ENCODE measurements at places on chromosomes 1 and 21.

GRCh38 chr21:15060543-15061175, 4.1 kb downstream of the NRIP1 start:
- DNase-seq = no peak

DNA sequence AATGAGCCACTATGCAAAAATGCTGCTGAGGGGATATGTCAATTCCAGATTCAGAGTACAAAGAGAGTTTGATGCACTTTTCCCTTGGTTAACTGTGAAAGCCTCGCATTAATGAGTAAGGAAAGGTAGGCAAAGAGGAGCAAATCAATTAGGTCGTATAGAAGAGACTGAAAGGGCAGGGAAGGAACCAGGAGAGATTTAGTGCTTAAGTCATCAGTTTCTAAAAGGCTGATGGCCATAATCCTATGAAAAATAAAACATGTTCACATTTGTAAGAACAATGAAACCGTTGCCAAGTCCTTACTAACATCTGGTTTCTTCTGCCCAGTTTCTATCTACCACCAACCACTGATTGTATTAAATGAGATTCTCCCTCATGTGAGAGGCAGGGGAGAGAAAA, 118.4 kb upstream of the PALMD start:
- no peak for DNase-seq

DNA sequence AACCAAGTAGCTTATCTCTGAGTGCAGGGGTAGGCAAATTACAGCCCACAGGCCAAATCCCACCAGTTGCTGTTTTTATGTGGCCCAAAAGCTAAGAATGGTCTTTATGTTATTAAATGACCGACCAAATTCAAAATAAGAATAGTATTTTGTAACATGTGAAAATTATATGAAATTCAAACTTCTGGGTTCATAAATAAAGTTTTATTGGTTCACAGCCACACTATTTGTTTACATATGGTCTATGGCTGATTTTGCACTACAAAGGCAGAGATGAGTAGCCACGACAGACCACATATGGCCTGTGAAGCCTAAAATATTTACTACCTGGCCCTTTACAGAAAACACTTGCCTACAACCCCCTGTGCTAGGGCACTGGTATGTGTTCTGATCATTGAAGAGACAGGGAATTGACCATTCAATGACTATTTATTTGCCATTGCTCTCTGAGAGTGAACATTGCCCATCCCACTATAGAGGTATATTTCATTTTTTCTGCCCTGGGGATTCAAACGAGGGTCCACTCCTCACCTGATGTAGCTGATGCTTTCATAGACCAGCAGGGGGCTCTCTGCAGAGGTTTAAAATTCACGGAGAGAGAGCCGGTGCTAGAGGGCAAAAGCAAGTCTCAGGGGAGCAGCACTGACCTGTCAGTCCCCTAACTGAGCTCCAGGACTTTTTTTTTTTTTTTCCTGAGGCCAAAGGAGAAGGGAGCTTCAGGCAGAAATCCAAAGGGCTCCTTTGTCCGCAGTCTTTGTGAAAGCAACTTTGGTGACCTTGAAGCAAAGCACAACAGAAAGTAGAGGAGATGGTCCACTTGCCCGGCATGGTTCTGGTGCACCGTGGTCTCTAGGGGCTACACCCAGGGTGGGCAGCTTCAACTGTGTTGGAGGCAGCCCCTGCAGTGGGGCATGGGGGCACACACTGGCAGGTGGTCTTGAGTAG, 7.3 kb upstream of the GNL2 start:
- peak; percentile 11 for DNase-seq

DNA sequence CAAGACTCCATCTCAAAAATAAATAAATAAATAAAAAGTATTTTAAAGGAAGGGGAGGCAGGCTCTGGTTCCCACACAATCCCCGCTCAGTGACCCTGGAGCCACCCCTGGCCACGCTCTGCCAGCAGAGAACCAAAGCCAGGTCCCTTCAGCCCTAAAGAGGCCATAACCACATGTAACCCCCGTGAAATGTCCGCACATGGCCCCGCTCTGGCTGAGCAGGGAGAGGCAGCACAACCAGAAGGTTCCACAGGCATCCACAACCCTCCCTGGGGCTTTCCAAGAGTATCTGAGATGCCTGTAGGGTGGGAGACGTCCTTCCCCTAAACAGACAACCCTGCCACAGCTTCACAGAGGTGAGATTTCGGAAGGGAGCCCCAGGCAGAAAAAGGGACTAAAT, 1.4 kb upstream of the ARF1 start:
- DNase-seq = no peak

- no peak for DNase-seq
Observed at GRCh38 chr1:53176452-53177208, 20.0 kb upstream of the CPT2 start.

DNA sequence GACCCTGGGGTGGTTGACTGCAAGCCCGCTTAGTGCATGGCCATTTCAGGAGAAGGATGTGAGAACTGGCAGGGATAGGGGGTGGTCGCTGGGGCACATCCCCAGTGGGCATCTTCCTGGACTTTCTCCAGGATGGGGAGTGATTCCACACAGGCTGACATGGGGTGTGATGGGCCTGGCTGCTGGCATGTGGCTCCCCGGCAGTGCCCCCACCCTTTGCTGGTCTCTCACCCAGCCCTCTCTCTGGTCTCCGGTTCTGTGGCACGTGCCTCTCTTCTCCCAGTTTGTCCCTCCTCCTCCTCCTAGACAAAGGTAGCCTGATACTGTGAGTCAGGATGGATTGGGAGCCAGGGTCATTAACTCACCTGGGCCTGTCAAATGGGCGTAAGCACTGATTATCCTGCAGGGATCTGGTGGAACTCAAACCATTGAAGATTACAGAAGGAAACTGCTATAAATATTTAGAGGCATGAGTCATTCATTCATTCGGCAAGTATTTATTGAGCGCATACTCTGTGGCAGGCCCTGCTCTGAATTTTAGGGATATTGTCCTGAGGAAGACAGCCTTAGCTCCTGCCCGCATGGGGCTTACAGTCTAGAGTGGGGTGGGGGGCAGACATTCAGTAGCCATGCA, 23.6 kb upstream of the EPS8L3 start:
- DNase-seq = no peak

GRCh38 chr1:84401156-84401555, 2.9 kb downstream of the DNASE2B start:
- no peak for DNase-seq

DNA sequence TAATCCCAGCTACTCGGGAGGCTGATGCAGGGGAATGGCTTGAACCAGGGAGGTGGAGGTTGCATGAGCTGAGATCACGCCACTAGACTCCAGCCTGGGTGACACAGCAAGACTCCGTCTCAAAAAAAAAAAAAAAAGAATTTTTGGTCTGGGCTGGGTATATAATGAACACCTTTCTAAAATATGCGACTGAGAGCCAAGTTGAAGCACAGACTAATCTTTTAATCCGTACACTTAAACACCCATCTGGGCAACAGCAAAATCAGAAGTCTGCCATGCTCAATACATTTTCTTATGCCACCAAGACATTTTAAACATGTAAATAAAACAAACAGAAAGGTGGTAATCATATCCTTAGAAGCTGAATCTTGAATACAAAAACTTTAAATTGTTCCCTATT, 31.6 kb upstream of the ABCB10 start:
- DNase-seq = no peak

GRCh38 chr1:209095627-209096595, 487.6 kb upstream of the CAMK1G start:
- DNase-seq = no peak

GRCh38 chr1:200415789-200416593, 6.2 kb upstream of the ZNF281 start:
- DNase-seq = no peak

GRCh38 chr1:229843627-229844238, 217.7 kb downstream of the URB2 start:
- no peak for DNase-seq

- no peak for DNase-seq
Observed at GRCh38 chr1:78092643-78093042, 46.9 kb downstream of the GIPC2 start.

- no peak for DNase-seq
Observed at GRCh38 chr1:47660622-47661021, 222.8 kb downstream of the FOXD2 start.

DNA sequence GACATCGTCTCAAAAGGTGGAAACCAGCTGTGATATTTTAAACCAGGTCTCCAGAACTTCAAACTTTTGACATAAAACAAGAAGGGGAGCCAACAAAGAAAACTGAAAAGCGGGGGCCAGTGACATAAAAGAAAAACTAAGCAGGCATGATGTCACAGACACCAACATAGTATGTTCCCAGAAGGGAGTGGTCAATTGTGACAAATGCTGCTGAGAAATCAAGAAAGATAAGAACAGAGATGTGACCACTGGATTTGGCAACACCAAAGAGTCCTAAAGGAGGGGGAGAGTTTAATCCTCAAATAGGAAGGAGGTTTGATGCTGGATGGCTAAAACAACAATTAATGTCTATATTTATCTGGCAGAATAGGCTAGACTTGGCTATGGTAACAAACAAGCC, 2.3 kb upstream of the RNF19B start:
- DNase-seq = no peak

DNA sequence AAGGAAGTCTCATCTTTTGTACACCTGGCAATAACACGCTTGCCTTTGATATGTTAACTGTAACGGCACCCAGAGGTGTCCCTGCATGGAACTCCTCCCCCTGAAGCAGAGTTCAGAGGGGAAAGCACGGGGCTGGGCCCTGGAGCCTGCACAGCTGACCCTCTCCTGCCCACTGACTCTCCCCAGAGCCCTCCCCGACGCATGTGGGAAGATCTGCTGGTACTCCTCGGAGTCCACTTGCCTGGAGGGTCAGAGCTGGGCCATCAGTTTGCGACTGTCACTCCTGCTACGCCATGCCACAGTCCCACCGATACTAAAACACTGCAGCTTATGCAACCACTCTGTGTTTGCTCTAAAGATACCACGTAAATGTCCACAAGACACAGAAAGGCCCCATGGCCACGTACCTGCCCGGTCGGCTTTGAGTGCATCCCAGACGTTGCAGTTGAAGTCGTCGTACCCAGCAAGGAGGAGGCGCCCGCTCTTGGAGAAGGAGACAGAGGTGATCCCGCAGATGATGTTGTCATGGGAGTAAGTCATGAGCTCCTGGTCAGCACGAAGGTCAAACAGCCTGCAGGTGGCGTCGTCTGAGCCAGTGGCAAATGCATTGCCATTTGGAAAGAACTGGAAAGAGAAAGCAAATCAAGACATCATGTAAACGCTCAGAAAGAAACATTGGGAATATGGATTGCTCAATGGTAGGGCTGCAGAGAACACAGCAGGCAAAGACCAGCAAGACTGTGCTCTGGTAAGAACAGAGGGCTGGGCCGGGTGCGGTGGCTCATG, 10.6 kb upstream of the NADK start:
- DNase-seq = no peak

DNA sequence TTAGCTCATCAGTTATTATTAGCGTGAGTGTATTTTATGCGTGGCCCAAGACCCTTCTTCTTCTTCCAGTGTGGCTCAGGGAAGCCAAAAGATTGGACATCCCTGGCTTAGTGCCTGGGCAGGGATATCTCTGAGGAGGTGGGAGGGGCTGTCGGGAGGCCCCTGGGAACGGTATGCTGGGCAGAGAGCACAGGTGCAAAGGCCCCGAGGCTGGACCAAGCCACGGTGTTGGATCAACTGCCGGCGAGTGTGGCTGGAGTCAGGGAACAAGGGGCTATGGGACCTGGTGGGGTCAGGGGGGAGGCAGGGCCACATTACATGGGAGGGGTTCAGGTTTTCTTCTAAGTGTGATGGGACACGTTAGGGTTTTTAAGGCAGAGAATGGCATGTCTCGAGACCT, 62.7 kb downstream of the FHAD1 start:
- DNase-seq = no peak

GRCh38 chr1:55541296-55541695, 326.1 kb upstream of the USP24 start:
- DNase-seq = no peak

GRCh38 chr1:203172184-203173010, 3.2 kb downstream of the MYBPH start:
- DNase-seq = no peak

GRCh38 chr21:44013380-44014088, 1.4 kb downstream of the TRAPPC10 start:
- no peak for DNase-seq

DNA sequence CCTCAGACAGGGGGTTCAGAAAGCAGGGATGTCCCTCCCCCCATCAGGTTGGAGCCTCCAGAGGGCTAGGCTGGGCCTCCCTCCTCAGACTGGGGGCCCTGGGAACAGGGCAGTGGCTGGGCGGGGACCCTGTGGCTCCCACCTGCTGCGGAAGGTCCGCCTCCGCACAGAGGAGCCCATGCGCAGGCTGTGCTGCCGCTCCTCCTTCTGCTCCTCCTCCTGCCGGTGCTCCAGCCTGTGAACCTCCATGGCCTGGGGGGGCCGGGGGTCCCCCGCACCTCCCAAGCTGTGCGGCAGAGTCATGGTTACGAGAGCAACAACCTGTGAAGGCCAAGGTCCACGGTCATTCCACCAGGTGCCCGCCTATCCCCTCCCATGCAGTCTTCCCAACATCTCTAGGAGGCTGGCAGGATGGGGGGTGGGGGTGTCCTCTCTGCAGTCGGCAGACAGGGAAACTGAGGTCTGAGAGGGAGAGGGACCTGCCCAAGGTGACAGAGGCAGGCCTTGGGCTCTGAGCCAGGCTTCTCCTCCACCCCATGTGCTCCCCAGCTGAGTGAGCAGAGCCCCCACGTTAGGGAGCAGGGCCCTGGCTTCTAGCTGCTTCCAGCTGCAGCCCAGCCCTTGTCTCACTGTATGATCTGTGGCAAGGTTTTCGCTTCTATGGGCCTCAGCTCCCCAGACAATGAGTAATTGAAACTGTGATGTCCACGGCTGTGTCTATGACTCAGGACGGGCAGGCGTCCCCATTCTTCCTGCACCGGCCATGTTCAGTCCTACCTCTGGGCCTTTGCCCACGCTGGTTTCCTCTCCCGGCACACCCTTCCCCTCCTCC, 3.4 kb downstream of the MYOM3 start:
- no peak for DNase-seq

DNA sequence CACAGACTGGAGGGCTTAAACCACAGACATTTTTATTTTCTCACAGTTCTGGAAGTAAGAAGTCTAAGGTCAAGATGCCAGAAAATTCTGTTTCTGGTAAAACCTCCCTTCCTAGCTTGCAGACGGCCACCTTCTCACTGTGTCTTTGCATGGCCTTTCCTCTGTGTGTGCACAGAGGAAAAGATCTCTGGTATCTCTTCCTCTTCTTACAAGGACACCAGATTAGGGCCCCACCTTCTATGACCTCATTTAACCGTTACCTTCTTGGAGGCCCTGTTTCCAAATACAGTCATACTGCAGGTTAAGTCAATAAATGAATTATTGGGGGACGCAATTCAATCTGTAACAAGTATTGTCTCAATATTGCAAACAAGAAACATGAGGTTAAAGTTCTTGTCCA, 63.0 kb upstream of the PRDX6 start:
- no peak for DNase-seq

Data from stimulated activated CD4-positive, alpha-beta T cell treated with anti-CD3 and anti-CD28 coated beads, Interleukin-1b, Interleukin-23, amount 100 ng/mL, for 1 hour (primary cell).